ENCODE measurements at places on chromosomes 4 and X. TPM values are rescaled to one million over a fixed set of nuclear protein-coding genes. Genes with fewer than 3 reads are reported as not detected.

GRCh38 chr4:70901984-70902576 is at the start of gene MOB1B:
Gene MOB1B, plus strand, starts transcription at chr4:70902369. Its CDS starts 168 bp downstream, at chr4:70902537.
- H3K27ac ChIP-seq, result peak within 1 kb of the TSS; percentile 54
- peak; percentile 92 for DNase-seq
- H3K36me3 ChIP-seq, result peaks cover 14% of the 10 kb centered on the region
- no peaks in the 10 kb centered on the region for H3K27me3 ChIP-seq
- H3K4me3 ChIP-seq, result peak within 1 kb of the TSS; percentile 88

DNA sequence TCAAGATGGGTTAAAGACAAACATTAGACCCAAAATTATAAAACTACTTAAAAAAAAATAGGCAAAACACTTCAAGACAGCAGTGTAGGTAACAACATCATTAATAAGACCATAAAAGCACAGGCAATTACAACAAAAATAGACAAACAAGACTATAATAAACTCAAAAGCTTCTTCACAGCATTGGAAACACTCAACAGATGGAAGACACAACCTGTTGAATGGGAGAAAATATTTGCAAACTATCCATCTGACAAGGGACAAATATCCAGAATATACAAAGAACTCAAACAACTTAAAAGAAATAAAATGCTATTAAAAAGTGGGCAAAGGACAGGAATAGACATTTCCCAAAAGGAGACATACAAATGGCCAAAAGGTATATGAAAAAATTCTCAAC is 170.7 kb downstream of the HHIP start:
- H3K4me3 ChIP-seq, result no peak overlapping the region
- no peaks in the 10 kb centered on the region for H3K36me3 ChIP-seq
- no peak overlapping the region for H3K27ac ChIP-seq

GRCh38 chr4:126850286-126850685 is 782.5 kb upstream of the INTU start:
- no peak overlapping the region for H3K4me3 ChIP-seq
- DNase-seq, result no peak
- no peak overlapping the region for H3K27ac ChIP-seq
- H3K27me3 ChIP-seq, result no peaks in the 10 kb centered on the region

DNA sequence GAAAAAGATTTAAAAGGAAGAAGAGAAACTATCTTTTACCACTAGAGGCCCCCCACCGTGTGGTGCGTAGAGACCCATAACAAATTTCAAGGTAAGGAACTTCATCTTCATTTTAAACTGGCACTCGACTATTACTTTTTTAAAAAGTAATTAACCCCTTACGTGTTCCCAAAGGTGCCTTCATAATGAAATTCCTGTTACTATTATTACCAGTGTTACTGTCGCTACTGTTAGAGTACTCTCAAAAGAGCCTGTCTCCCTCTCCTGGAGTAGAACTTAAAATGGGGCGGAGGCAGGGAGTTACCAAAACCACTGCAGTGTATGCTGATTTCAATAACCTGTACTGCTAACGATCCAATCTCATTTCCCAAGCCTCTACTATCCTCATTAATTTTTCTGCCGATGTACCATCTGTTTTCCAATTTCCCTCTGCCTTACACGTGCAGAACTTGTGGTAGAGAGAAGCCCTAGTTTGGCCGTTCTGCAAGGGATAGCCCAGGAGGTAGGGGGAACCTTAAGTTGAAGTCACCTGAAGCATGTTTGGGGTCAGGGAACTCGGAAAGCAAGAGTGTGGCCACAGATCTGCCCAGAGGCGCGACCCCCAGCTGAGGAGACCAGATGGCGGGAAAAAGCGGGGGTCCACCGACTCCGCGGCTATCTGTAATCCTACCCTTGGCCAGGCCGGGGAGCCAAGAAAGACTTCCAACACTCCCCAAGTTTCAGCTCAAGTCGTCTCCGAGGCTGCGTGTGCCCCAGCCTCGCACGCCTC is 720 bp upstream of the STK26 start:
- peaks cover 30% of the 10 kb centered on the region for H3K4me1 ChIP-seq
- H3K27ac ChIP-seq, result peak overlapping the region; percentile 91
- no peaks in the 10 kb centered on the region for H3K27me3 ChIP-seq

Gene TLR10
- 0.12 TPM for total RNA-seq

Gene TASL
- 0.79 TPM for total RNA-seq

Gene TRMT44
- total RNA-seq, result 14.5 TPM

Gene SULT1B1
- total RNA-seq, result 5.4 TPM

GRCh38 chrX:38055170-38055847 is 49.0 kb downstream of the SYTL5 start:
- no peak overlapping the region for H3K27ac ChIP-seq
- no peak for DNase-seq
- H3K27me3 ChIP-seq, result no peaks in the 10 kb centered on the region
- no peaks in the 10 kb centered on the region for H3K4me1 ChIP-seq
- H3K36me3 ChIP-seq, result no peaks in the 10 kb centered on the region
- no peak overlapping the region for H3K4me3 ChIP-seq

DNA sequence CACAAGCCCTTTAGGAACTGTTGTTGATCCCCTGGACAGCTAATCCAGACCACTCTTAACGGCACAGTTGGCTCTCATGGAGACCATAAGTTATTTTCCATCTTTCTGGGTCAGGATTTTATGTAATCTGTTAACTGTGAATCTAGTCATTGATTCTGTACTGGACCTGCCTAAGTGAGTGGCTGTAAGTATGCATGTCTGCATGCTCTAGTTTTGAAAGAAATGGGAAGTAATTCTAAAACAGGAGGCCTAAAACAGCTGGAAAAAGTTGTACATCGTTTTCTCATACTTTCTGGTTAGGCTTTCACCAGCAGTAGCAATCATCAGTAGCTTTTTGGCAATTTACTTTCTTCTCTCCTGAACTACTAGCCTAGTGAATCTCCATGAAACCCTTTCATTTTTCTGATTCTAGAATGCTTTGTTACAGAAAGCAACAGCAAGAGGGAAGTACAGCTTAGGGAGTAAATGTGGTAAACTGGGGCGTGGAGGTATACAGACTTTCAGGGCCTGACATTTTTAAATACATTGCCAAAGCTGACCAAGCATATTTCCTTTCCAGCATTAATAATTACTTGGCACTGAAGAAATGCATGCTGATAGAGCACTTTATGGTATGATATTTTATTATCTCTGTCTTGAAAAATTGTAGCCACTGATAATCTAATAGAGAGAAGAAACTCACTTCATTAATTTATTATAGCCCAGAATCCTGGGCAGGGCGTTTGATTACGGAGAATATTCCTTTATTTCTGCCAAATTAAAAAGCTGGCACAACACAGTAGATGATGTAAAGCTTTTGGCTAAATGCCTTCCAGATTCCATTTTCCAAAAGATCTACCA is 202.7 kb downstream of the BANK1 start:
- H3K27ac ChIP-seq, result no peak overlapping the region
- no peaks in the 10 kb centered on the region for H3K4me1 ChIP-seq
- H3K4me3 ChIP-seq, result no peak overlapping the region
- H3K27me3 ChIP-seq, result peaks cover 10% of the 10 kb centered on the region
- no peak for DNase-seq

GRCh38 chr4:137631605-137632004 is 99.3 kb upstream of the PCDH18 start:
- H3K27ac ChIP-seq, result no peak overlapping the region
- no peak for DNase-seq
- H3K4me1 ChIP-seq, result no peaks in the 10 kb centered on the region
- no peaks in the 10 kb centered on the region for H3K27me3 ChIP-seq

Gene SLC16A2
- total RNA-seq, result 0.19 TPM

- no peaks in the 10 kb centered on the region for H3K36me3 ChIP-seq
- H3K27ac ChIP-seq, result no peak overlapping the region
- no peaks in the 10 kb centered on the region for H3K27me3 ChIP-seq
- no peak for DNase-seq
- H3K4me3 ChIP-seq, result no peak overlapping the region
- no peaks in the 10 kb centered on the region for H3K4me1 ChIP-seq
Measured at GRCh38 chr4:124573056-124573455, 139.5 kb downstream of the ANKRD50 start.

DNA sequence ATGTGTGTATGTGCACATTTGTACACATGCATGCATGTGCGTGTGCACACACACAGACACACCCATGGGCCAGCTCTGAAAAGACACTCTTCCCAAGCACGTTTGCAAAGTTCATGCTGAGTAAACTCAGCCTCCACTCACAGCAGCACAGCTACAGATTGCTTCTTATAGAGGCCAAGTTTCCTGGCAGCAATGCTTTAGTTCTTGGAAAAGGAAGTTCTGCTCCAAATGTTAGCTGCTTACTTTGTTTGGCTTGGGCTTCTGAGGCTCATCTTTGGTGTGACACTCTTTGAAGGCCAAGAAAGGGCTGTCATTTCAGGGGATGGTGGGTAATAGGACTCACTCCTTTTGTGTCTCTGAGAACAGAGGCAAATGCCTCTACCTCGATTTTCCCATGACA is 6.6 kb downstream of the PLP1 start:
- H3K27ac ChIP-seq, result no peak overlapping the region
- no peaks in the 10 kb centered on the region for H3K4me1 ChIP-seq
- no peak overlapping the region for H3K4me3 ChIP-seq
- no peaks in the 10 kb centered on the region for H3K27me3 ChIP-seq

- H3K36me3 ChIP-seq, result no peaks in the 10 kb centered on the region
- H3K4me3 ChIP-seq, result no peak overlapping the region
- no peaks in the 10 kb centered on the region for H3K4me1 ChIP-seq
Measured at GRCh38 chr4:62601737-62602136, 1401.6 kb downstream of the ADGRL3 start.

- no peak overlapping the region for H3K4me3 ChIP-seq
- H3K27ac ChIP-seq, result no peak overlapping the region
- DNase-seq, result no peak
- H3K36me3 ChIP-seq, result peaks cover 1% of the 10 kb centered on the region
- H3K4me1 ChIP-seq, result no peaks in the 10 kb centered on the region
- H3K27me3 ChIP-seq, result no peaks in the 10 kb centered on the region
Measured at GRCh38 chrX:23851544-23851943, 56.2 kb downstream of the APOO start.

- H3K4me1 ChIP-seq, result no peaks in the 10 kb centered on the region
- H3K4me3 ChIP-seq, result no peak overlapping the region
- no peaks in the 10 kb centered on the region for H3K27me3 ChIP-seq
Measured at GRCh38 chr4:18518098-18518497, 496.5 kb upstream of the LCORL start.

GRCh38 chrX:79270401-79270800 is 96.7 kb downstream of the ITM2A start:
- H3K27ac ChIP-seq, result peak overlapping the region; percentile 89
- no peaks in the 10 kb centered on the region for H3K36me3 ChIP-seq
- DNase-seq, result peak; percentile 88
- H3K4me1 ChIP-seq, result peaks cover 42% of the 10 kb centered on the region
- H3K4me3 ChIP-seq, result peak overlapping the region; percentile 52
- no peaks in the 10 kb centered on the region for H3K27me3 ChIP-seq

DNA sequence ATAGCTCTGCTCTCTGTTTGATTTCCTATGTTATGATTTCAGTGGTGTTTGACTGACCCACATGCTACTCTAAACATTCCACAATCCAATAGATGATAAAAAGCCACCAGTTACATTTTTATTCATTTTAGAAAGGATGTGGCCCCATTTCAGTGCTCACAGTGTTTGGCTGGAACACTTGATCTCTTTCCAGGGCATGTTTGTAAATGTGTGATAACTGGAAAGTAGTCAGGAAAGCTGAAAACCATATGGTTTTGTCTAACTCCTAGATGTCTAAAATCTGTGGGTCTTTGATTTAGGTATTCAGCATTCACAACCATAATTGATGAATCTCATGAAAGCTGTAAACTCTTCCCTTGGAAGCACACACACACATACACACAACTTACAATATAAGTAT is 904.9 kb upstream of the AGA start:
- no peaks in the 10 kb centered on the region for H3K36me3 ChIP-seq
- no peaks in the 10 kb centered on the region for H3K27me3 ChIP-seq
- H3K4me1 ChIP-seq, result no peaks in the 10 kb centered on the region
- no peak for DNase-seq
- H3K27ac ChIP-seq, result no peak overlapping the region

DNA sequence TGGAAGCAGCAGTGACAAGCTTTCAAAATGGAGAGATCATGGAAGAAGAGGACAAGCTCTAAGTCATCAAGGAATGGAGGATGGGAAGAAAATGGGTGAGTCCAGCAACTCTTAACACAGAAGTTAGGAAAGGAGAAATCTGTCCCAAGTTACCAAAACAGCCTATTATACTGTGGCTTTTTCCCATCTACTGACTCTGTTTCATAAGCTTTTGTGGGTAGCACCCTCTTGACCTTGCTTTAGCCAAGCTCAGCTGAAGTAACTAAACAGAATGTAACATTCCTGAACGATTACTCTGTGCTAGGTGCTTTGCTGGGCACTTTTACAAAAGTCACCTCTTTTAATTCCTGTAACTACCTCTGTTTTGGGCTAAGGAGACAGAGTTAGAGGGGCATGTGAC is 54.9 kb downstream of the MAP7D2 start:
- H3K36me3 ChIP-seq, result no peaks in the 10 kb centered on the region
- no peaks in the 10 kb centered on the region for H3K27me3 ChIP-seq
- H3K4me1 ChIP-seq, result peaks cover 4% of the 10 kb centered on the region

Gene SRPX2
- total RNA-seq, result not detected

Gene P2RY4
- not detected for total RNA-seq

- no peak within 1 kb of the TSS for H3K27ac ChIP-seq
- H3K36me3 ChIP-seq, result no peaks in the 10 kb centered on the region
- peak within 1 kb of the TSS; percentile 75 for H3K4me3 ChIP-seq
- H3K27me3 ChIP-seq, result peaks cover 39% of the 10 kb centered on the region
Measured at GRCh38 chr4:143336781-143337599, at the start of gene GAB1. Gene GAB1, plus strand, starts transcription at chr4:143336876. Its CDS starts 313 bp downstream, at chr4:143337189.

DNA sequence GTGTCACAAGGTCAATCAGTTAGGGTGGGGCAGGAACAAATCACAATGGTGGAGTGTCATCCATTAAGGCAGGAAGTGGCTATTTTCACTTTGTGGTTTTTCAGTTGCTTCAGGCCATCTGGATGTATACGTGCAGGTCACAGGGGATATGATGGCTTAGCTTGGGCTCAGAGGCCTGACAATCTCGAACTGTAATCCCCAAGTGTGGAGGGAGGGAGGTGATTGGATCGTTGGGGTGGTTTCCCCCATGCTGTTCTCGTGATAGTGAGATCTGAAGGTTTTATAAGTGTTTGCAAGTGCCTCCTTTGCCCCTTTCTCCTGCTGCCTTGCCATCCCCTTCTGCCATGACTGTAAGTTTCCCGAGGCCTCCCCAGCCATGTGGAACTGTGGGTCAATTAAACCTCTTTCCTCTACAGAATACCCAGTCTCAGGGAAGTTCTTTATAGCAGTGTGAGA is 36.7 kb upstream of the STS start:
- DNase-seq, result no peak
- H3K27me3 ChIP-seq, result no peaks in the 10 kb centered on the region
- H3K36me3 ChIP-seq, result no peaks in the 10 kb centered on the region
- no peak overlapping the region for H3K27ac ChIP-seq

GRCh38 chr4:113101669-113102068 is 52.2 kb downstream of the ANK2 start:
- DNase-seq, result no peak
- H3K4me3 ChIP-seq, result no peak overlapping the region
- H3K36me3 ChIP-seq, result no peaks in the 10 kb centered on the region

DNA sequence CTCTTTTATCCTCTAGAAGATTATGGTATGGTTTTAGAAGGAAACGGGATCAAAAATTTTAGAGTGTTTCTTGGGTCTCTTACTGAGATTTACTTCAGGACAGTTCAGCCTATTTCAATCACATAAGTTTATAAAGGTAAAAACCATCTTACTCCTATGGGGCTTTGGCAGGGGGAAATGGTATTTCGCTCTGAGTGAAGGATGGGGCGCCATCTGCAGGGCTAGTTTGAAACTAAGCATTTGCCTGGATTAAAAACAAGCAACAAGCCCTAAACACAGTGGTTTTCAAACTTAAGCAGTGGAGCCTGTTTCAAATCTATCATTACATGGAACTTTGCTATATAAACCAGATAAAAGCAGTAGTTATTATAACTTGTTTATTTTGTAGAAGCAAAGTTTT is 361.5 kb upstream of the FMR1 start:
- no peak overlapping the region for H3K4me3 ChIP-seq
- no peaks in the 10 kb centered on the region for H3K27me3 ChIP-seq
- no peaks in the 10 kb centered on the region for H3K36me3 ChIP-seq
- H3K4me1 ChIP-seq, result no peaks in the 10 kb centered on the region
